ENCODE measurements at places on chromosomes 3 and 15. TPM values are rescaled to one million over a fixed set of nuclear protein-coding genes. Genes with fewer than 3 reads are reported as not detected.

GRCh38 chr15:48395521-48396011, 64.3 kb downstream of the DUT start:
- DNase-seq = no peak

GRCh38 chr3:73107676-73108187, 46.3 kb downstream of the EBLN2 start:
- DNase-seq = no peak

DNA sequence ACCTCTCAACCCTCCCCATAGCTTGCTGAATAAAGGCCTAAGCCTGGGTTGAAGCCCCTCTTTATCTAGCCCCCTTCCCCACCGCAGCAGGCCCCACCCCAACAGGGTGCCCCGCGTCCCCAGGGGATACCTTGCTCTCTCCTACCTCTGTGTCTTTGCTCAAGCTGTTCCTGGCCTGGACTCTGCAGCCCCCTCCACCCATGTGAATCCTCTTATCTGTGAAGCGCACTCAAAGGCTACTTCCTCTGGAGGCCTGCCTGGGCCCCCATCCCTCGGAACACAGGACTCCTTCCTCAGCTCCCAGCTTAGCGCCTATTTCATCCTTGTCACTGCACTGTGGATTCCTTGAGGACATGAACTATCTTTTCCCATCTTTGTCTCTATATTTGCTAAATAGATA, 61.4 kb upstream of the HERC1 start:
- DNase-seq = no peak

DNA sequence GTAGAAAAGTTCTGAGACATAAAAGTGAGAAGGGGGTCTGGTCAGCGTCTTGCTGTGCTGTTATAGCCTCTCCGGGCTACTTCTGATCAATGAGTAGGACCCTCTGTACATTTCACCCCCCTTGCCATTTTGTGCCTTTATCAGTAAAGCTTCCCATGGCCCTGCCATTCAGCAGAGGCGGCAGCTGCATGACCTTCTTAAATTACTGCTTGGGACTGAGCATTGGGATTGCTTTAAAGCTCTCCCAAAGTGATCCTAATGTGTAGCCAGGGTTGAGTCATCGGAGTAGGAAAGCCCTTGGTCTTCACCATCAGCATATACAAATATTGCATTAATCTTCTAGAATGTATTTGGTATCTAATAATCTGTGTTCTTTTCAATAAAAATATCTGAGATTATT, 70.2 kb downstream of the FMN1 start:
- DNase-seq = no peak

- no peak for DNase-seq
These were observed 91.1 kb downstream of the LINGO1 start for GRCh38 chr15:77541421-77542181.

GRCh38 chr15:25741256-25741580, 121.9 kb downstream of the ATP10A start:
- DNase-seq = no peak

DNA sequence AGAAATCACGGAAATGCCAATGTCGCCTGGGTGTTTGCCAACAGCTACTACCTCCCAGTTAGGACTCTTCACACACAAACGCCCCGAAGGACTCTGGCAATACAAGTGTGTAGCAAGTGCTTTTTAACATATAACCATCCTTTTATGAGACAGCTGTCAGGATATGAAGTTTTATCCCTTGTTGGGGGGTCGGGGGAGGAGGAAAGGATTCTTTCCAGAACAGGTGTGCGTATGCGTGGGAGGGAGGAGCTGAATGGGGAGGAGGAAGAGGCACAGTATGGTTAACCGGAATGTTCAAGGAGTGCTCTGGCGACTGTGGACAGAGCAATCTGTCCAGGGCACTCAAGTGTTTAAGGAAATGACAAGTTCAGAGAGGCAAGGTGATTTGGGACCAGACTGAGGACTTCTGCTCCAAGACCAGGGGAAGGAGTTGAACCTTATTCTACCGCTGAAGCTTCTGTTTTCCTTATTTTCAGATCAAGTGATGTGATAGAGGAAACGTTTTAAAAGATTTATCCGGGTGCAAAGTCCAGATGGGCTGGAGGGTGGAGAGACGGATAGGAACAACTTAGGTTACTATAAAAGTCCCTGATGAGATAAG, 1.3 kb downstream of the TSPAN3 start:
- DNase-seq = no peak

DNA sequence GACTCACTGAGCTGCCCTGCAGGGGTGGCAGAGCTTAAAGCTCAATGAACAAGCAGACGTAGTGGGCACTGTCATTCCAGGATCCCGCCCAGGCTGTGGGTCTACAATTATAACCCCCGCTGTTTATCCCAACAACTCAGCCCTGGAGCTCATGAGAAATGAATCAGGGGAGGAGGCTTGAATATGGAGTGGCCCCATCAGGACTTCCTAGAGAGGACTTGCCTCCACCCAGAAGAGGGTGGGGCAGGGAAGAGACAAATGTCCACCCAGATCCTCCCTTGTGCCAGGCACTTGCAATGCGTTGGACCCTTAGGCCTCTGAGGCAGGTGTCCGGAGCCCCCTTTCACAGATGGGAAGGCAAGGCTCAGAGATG, 33.0 kb downstream of the SLC6A20 start:
- no peak for DNase-seq

DNA sequence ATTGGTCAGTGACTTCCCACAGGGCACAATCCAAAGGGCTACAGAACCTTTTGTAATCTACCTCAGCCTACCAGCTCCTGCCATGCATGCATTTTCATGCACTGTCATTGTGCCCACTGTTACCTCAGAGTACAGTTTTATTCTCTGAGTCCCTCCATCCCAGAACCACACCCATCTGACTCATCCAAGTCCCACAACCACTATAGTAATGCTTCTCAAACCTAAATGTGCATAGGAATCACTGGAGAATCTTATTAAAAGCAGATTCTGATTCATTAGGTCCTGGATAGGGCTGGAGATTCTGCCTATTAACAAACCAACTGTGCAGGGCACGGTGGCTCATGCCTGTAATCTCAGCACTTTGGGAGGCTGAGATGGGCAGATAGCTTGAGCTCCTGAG, 3.7 kb upstream of the B3GALNT1 start:
- DNase-seq = no peak

DNA sequence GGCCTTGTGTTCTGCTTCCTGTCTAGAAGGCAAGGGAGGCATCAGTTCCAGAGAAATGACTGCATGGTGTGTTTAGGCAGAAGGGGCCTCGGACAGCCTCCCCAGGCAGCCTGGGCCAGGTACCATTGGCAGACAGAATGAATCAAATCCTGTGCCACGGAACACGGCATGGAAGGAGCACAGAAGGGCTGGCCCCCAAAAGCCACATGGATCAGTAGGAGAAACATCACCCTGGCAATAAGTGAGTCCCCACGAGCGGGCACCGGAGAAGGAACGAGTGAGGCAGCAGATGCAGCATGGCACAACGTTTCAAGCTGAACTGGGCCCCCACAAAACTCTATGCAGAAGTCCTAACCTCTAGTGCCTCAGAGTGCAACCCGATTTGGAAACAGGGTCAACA, 223.2 kb downstream of the ADAMTS17 start:
- no peak for DNase-seq

GRCh38 chr15:47184908-47185801, 532.1 kb upstream of the SEMA6D start:
- DNase-seq = no peak

GRCh38 chr15:90020021-90020735, 19.1 kb downstream of the ZNF710 start:
- DNase-seq = no peak

DNA sequence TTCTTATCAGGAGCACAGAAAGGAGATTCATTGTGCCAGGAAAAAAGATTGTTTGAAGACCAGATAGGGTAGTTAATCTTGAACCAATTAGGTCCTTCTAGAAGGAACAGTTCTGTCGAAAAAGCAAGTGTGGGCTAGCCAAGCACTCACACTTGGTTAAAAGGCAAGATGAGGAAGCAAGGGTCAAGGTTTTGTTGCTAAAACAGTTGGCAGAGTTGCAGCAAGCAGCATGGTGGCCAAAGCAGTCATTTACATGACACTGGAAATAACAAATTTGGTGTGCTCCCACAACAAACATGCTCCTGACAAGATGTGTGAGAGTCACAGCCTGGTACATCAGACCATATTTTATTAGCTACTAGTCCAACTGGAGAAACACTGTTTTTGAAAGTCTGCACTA, 228.0 kb upstream of the CFAP20DC start:
- DNase-seq = no peak

DNA sequence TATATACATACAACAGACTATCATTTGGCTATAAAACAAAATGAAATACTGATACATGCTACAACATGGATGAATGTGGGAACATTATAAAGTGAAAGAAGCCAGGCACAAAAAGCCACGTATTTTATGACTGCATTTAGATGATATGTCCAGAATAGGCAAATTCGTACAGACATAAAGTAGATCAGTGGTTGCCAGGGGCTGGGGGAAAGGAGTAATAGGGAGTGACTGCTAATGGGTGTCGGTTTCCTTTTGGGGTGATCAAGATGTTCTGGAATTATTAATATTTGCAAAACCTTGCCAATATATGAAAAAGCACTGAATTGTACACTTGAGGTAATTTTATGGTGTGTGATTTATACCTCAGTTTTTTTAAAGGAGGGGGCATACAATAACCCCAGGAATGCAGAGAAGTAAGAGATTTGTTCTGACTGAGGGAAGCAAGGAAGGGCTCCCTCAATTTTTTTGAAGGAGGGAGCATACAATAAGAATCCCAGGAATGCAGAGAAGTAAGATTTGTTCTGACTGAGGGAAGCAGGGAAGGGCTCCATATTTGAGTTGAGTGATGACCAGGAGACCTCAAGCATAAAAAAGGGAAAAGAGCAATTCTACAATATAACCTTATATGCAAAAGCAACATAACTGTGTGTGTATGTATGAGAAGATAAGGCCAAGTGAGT, 6.2 kb downstream of the PSMD6 start:
- DNase-seq = no peak

DNA sequence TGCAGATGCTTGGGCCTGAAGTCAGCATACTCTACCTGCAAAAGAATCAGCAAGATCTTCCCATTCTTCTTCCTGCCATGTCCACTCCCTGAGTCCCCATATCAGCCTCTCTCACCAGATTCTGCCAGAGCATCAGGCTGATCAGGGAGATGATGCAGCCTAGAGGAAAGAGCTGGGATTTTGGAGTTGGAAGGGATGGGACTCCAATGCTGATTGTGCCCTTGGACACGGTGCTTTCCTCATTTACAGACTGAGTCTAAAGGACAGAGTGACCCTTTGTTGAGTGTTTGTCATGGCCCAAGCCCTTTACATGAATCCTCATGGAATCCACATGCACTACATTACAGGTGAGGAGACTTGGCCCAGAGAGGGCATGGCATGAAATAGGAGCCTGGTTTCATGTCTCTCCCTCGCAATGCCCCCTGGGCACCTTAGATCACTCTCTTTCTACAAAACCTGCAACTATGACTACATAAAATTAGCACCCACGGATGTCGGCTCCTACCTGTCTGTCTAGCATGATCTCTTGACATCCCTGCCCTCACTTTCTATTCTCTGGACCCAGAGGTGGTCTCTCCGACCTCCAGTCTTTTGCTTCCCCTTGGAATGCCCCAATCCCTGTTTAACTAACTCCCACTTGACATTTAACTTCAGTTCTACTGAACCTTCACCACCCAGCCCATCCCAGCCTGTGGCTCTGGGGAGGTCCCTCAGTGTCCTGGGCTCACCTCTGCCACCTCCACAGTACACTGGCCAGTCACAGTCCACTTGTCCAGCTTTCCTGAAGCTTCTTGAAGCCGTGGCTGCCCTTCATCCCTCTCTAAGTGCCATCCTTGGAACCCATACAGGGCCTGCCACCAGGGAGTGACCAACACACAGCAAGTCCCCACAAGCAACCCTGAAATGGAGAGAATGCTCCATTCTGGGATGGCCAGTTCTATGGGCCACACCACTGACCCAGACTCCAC, 173.5 kb downstream of the ABHD5 start:
- no peak for DNase-seq

GRCh38 chr3:158110658-158111018, 749 bp downstream of the RSRC1 start:
- no peak for DNase-seq

DNA sequence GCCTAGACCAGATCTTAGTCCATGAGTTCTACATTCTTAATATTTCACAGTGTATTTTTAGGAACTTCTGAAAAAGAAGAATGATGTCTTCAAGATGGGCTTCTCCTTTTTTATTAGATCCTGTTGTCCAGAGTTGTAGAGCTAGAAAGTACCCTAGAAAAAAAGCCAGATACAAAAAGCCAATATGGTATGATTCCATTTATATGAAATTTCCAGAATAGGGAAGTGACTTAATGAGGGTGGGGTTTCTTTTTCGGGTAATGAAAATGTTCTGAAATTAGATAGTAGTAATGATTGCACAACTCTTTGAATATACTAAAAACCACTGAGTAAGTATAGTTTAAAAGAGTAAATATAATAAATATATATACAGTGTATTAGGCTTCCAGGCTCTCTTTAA, 116.9 kb downstream of the NFKBIZ start:
- DNase-seq = no peak

- no peak for DNase-seq
These were observed at the start of gene UTS2B for GRCh38 chr3:191329654-191330529. UTS2B (minus strand) TSS chr3:191330526; CDS start chr3:191282189, 48,337 bp downstream.

GRCh38 chr3:132378-132777, 64.2 kb upstream of the CHL1 start:
- DNase-seq = no peak

DNA sequence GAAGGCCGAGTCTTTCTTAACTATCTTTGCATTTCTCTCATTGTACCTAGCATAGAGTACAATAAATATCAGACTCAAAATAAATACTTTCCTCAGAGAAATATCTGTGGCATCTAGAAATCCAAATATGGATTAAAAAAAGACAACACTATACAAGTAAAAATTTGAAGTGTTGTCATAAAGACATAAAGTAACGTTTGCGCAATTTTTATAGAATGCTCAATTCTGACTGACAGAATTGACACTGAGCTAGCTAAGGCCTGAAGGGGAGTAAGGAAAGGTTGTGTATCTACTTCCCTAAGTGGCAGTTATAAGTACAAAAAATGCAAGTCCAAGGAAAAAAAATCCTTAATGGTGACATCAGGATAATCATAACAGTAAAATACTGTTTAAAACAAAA, 1.1 kb downstream of the SEC11A start:
- no peak for DNase-seq

GRCh38 chr15:73464602-73465001, 21.6 kb downstream of the REC114 start:
- no peak for DNase-seq

GRCh38 chr3:172582712-172583111, 59.5 kb upstream of the TNFSF10 start:
- no peak for DNase-seq

- no peak for DNase-seq
These were observed 238.6 kb upstream of the TPM1 start for GRCh38 chr15:62803856-62804400.

AADACL2 gene
- not detected for total RNA-seq

ITGA11 gene
- total RNA-seq = 6.2 TPM

THPO gene
- not detected for total RNA-seq

SOX14 gene
- not detected for total RNA-seq

SOX2 gene
- not detected for total RNA-seq

SLC41A3 gene
- total RNA-seq = 74.9 TPM

LEKR1 gene
- 2.3 TPM for total RNA-seq
